ENCODE measurements at places on chromosomes 3 and 15.
A peak's percentile ranks its signal among the peaks of the same experiment; 100 is the strongest.

DNA sequence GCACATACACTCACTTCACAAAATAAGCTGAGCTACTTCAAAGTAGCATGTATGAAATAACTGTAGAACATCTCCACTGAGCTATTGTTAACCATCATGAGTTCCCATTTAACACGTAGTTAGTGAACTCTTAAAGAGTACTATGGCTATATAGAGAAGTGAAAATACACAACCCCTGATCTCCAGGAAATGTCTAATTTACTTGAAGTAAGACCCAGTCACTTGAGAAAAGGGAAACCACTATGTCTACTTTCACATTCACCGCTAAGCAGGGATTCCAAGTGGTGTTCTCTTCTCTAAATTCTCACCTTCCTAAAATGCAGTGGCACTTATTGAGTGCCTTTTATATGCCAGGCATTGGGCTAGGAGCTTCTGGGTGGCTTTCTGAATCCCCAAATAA, 35.0 kb upstream of the COLQ start:
- no peak for DNase-seq

- DNase-seq, result no peak
Observed at GRCh38 chr3:37734886-37735285, 126.8 kb upstream of the CTDSPL start.

DNA sequence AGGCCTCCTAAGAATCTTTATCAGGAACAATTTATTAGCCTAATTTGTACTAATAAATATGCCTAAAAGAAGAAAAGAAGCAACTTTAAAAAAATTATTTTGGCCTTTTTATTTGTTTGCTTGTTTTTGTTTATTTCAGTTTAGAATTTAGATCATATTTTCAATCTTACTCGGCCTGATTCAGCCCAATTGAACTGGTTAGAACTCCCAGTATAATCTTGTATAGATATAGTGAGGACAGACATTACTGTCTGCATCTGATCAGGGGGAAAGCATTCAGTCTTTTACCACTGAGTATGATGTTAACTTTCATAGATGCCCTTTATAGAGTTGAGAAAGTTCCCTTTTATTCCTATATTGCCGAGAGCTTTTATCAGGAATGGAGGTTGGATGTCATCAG, 56.0 kb upstream of the CSTA start:
- no peak for DNase-seq

DNA sequence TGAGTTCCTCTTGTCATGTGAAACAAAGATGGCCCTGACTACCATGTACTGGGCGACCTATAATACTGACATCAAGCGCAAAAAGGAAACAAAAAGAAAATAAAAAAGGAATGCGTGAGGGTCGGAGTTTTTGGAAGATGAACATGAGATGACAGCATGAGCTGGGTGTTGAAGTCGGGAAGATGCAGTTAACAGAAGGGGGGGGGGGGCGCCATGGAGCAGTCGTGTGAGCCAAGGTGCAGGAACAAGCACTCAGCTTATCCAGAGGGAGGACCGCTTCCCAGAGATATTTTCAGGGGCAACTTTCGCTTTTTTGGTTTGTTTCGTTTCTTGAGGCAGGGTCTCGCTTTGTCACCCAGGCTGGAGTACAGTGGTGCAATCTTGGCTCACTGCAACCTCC, 110.2 kb downstream of the RORA start:
- no peak for DNase-seq

DNA sequence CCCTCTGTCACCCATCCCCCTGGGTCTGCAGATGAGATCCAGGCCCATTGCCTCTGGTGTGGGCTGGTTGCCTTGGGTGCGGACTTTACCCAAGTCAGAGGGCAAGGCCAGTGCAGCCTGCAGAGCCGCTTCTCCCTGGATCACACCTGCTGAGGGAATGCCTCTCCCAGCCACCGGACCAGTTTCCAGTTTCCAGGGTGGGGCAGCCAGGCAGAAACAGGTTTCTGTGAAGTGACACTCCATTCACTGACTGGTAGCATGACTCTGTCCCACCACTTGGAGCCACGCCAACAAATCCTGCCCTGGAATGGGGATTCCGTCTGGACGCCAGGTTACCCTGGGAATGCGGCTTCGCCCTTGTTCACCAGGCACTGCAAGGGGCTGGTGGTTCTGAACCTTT, 30.0 kb downstream of the PAQR5 start:
- no peak for DNase-seq

DNA sequence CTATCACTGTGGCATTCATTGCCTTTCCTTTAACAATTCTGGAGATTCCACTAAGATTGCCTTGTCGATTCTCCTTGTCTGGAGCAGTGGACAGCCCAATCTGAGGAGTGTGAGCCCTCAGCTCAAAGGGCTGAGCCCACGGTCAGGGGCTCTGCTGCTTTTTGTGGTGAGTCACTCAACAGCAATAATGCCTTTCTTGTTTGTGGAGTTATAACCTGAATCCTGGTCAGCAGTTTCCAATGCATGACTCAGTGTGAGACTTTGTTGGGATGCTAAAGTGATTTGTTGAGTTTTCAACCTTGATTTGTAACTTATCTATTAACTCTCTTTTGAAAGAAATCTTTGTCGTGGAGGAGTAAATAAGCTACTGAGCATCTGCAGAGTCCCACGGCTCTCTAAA, 183.5 kb downstream of the TJP1 start:
- no peak for DNase-seq

DNA sequence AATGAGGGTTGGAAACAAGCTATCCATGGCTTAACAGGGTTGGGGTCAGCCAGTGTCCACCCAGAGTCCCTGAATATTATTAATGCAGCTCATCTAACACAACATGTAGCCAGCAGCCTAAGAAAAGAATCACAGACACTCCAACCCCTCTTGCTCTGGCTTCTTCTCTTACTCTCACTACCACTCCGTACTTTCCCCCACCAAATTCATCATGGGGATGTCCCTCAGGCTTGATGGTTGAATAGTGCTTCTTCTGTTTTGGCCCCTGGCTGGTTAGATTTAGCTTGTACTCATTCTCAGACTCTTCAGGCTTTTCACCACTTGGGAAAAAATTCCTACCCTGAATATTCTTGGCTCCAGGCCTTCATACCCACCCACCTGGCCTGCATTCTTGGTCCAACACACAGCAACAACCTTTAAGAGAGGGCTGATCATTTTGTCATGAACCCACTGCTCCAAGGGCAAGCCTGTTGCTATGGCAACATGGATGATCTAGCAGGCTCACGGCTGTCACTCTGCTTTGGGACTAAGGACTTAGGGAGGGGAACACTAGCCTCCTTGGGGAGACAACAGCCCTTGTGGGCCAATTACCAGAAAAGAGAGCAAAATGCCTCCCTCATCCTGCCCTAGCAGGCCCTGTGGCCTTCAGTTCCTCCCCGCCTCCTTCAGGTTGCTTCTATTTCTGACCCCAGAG, 9.4 kb upstream of the MED12L start:
- DNase-seq, result no peak

GRCh38 chr3:72530426-72530825, 317.8 kb downstream of the SHQ1 start:
- no peak for DNase-seq

- no peak for DNase-seq
Observed at GRCh38 chr3:189748046-189748445, 116.9 kb downstream of the TP63 start.

DNA sequence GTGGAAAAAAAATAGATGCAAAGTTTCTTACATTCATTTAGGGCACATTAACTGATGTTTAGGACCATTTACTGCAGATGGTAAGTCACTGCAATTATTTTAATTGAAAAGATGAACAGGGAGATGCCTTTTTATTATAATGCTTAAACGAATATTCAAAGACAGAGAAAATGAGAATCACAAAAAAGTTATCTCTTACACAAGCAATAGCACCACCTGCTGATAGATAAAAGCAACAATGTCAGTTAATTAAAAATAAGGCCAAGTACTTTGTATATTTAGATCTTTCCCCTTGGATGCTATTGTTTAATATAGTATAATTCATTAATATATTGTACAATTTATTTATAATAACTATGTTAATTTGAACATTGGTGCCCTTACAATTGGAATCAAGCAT, 55.9 kb downstream of the IFT80 start:
- DNase-seq, result no peak

DNA sequence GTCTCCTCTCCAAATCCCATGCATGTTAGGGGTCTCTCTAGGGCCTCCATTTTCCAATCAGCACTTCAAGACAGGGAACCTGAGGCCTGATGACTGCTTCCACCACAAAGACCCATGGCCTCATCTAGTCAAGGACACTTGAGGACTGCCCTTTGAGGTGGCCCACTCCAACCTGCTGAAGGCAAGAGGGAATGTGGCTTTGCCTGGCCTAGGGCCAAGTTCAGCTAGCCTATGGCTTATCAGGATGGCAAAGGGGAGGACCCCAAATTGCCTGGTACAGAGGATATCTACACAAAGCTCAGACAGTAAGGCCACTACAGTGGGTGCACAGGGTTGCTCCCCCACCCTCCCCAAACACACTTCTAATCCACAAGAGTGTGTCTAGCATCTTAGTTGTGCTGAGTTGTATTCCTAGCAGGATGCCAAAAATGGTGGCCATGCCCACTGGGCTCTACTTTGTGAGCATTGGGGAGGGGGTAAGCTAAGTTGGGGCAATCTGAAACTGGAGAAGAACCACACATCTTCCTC, 10.0 kb upstream of the GRAMD2A start:
- DNase-seq, result no peak

DNA sequence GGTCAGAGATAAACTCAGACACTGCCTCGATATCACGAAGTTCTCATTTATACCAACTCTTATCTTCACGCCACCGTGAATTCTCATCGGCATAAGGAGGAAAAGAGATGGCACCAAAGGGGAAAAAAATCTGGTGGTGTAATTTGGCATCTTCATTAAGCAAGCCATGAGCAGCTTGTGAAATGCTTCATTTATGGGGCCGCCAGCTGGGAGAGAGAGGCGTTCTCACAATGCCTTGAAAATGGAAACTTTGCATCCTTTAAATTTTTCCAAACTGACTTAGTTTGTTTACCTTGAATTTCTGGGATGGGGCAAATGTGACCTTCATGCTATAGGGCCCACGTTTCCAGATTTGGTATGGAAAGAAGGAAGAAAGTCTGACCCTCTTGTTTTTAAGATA, 242.5 kb upstream of the ST8SIA2 start:
- DNase-seq, result no peak

DNA sequence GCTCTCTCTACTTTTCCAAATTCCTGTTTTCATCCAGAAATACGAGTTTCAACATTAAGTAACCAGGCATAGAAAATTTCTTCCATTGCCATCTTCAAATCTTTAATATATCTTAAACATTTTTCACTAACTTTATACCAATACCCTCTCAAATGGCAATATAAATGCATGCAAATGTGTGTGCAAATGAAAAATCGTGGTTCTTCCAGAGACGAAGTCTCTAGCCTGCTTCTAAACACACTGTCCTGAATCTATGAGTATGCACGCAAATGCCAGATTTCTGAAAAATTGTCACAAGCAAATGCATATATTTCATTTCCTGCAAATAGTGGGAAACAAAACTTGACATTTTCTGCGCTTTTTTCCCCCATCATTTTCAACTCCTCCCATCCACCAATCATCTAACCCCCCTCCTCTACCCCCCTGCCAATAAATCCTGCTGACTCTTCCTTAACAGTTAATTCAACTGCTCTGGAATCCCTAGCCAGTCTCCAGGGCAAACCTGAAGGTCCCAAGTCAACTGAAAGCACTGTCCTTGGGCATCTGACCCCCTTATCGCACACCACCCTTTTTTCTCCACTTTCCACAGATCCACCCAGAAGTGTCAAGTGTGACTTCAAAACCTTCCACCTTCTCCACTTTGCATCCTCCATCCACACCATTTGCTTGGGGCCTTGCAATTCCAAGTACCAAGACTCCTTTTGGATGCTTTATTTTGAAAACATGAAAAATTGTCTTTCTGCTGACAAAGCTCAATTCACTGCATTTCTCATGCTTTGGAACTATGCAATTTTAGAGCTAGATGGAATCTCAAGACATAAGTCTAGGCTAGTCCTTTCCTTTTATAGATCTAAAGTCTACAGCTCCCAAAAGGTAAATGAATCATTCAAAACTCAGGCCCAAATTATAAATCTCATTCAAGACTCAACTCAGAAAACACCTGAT, 144.7 kb downstream of the OSBPL10 start:
- no peak for DNase-seq

- no peak for DNase-seq
Observed at GRCh38 chr15:39697509-39697908, 85.1 kb downstream of the FSIP1 start.

DNA sequence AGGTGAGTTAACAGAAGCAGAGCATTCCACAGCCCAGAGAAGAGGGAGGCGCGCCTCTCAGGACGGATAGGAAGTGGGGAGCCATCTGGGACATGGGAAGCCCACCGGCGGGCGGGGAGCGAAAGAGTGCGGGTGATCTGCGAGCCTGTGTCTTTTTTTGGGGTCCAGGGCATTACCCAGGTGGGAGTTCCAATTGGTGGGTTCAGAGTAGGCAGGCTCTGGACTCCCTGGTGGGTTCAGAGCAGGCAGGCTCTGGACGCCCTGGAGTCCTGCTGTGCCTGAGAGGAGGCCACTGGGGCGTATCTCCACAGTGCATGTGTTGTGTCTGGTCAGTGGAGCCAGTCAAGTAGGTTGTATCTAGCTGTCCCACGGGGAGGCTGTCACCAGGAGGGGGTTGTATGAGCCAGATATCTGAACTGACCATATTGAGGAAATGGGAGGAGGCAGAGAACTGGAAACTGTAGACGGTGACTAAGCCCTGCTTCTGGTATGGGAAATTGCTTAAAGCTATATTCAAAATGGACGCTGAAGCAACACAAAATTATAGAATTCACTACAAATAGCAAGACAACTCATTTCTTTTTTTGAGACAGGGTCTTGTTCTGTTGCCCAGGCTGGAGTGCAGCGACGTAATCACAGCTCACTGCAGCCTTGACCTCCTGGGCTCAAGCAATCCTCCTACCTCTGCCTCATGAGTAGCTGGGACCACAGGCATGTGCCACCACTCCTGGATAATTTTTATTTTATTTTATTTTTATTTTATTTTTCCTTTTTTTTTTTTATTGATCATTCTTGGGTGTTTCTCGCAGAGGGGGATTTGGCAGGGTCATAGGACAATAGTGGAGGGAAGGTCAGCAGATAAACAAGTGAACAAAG, 34.5 kb upstream of the CHST2 start:
- DNase-seq, result no peak

DNA sequence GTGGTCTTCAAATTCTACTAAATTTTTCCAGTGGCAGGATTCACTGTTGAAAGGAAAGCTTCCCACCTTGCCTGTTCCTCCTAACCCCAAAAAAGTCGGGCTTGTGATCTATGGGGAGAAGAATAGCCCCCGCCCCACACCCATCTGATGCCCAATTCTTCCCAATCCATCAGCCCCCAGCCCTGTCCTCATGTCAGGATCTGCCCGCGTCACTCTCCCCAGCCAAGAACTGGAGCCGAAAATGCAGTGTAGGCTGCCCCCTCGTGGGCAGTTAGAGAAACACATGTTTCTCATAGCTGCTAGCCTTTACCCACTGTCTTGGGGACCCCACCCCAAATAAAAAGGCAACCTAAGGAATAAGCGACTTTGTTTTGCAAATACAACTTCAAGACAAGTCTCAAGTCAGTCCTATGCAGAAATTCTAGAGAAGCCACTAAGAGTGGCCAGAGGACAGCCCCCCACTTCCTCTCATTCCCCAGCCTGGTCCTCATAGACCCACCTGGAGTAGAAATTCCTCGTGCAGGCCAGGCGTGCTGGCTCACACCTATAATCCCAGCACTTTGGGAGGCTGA, 13.0 kb upstream of the CSK start:
- DNase-seq, result peak; percentile 74

- no peak for DNase-seq
Observed at GRCh38 chr3:67640023-67640660, 14.3 kb downstream of the SUCLG2 start.

All from activated T-cell treated with anti-CD3 and anti-CD28 coated beads, Interleukin-2, amount 50 U/mL, for 24 hours (primary cell).